ENCODE measurements at places on chromosomes 2 and 18. TPM values are rescaled to one million over a fixed set of nuclear protein-coding genes. Genes with fewer than 3 reads are reported as not detected.

The SERPINB11 gene
- not detected for polyA plus RNA-seq

The VAMP5 gene
- 120 TPM for polyA plus RNA-seq

- no peaks in the 10 kb centered on the region for H3K27me3 ChIP-seq
- peaks cover 27% of the 10 kb centered on the region for H3K4me1 ChIP-seq
- peaks cover 12% of the 10 kb centered on the region for H3K36me3 ChIP-seq
- H3K4me3 ChIP-seq = peak overlapping the region; percentile 90
- H3K27ac ChIP-seq = peak overlapping the region; percentile 91
Measured at GRCh38 chr2:63589148-63589958, 590 bp downstream of the MDH1 start.

The KCNG2 gene
- 0.38 TPM for polyA plus RNA-seq

DNA sequence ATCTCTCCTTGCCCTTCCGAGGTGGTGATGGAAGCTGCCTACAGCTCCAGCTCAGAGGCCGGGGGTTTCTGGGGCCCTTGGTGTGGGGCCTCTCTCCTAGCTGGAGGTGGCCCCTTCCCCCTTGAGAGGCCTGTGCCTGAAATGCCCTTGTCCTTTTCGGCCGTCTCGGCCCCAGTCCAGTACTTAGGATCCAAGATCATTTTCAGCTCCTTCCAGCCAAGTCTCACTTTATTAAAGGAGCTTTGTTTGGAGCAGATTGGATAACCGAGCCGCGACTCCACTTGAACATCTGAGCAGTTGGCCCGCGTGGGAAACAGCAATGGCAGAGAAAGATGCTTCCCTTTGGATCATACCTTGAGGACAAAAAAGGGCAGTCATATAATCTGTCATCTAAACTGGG lies 125.0 kb downstream of the NEDD4L start:
- H3K4me3 ChIP-seq = no peak overlapping the region
- no peaks in the 10 kb centered on the region for H3K4me1 ChIP-seq
- H3K27ac ChIP-seq = no peak overlapping the region
- no peaks in the 10 kb centered on the region for H3K27me3 ChIP-seq

- no peaks in the 10 kb centered on the region for H3K36me3 ChIP-seq
- no peak for DNase-seq
- H3K4me1 ChIP-seq = peaks cover 34% of the 10 kb centered on the region
- H3K27me3 ChIP-seq = no peaks in the 10 kb centered on the region
Measured at GRCh38 chr2:171342067-171342413, 91.8 kb downstream of the METTL8 start.
